ENCODE measurements at places on chromosomes 16 and 17. TPM values are rescaled to one million over a fixed set of nuclear protein-coding genes. Genes with fewer than 3 reads are reported as not detected.

Gene MYL11
- total RNA-seq = 0.91 TPM

Gene ITPRIPL2
- total RNA-seq = 1.6 TPM

Gene C17orf58
- 0.58 TPM for total RNA-seq

- no peak for DNase-seq
These were observed 9.4 kb downstream of the ALOX15B start for GRCh38 chr17:8048236-8048635.

DNA sequence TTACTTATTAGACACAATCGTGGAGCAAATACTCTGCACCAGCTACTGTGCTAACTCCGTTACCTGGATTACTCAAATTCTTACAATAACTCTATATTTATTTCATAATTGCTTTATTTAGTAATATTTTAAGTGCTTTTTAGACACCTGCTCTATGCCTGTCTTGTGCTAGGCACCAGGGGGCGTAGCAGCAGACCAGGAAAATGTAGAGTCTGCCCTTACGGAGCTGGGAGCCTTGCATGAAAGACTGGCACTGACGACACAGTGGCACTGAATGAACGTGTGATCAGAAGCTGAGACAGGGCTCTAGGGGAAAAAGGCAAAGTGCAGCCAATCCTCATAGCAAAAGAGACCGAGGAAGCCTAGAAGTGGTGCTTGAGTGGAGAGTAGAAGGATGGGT lies 486.5 kb downstream of the CDH13 start:
- DNase-seq = no peak

DNA sequence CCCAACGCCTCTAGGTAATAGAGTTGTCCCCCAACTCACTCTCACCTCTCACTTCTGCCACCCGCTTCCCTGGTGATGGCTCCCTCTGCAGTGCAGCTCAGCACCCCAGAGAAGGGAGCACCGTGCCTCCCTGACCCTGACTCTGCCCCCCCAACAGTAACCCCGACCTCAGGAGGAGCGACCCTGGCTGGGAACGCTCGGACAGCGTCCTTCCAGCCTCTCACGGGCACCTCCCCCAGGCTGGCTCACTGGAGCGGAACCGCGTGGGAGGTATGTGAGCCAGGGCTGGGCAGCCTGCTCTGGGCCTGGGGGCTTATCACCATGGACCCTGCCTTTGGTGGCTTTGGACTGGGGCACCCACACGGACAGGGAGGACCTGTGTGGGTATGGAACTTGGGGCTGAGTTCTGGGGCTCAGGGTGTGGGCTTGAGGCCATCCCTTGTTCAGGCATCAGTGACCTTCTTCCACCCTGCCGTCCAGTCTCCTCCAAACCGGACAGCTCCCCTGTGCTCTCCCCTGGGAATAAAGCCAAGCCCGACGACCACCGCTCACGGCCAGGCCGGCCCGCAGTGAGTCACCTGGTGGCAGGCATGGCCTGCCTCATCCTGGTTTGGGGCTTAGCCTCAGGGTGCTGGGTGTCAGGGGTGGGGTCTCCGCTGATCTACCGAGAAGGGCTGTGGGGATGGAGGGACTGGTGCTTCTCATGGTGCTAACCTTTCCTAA lies 6.7 kb upstream of the C17orf107 start:
- no peak for DNase-seq

DNA sequence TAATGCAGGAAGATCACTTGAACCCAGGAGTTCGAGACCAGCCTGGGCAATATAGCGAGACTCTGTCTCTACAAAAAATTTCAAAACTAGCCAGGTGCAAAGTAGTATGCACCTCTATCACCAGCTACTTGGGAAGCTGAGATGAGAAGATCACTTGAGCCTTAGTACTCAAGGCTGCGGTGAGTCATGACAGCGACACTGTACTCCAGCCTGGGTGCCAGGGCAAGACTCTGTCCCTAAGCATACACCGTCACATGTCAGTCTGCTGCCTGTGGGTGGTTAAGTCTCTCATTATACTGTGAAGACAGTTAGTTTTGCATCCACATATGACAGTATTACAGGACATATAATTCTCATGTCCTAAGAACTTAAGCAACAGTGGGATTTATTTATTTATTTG lies 21.8 kb downstream of the NMRAL1 start:
- DNase-seq = no peak

GRCh38 chr17:82957961-82958561 lies 118.2 kb upstream of the ZNF750 start:
- no peak for DNase-seq

DNA sequence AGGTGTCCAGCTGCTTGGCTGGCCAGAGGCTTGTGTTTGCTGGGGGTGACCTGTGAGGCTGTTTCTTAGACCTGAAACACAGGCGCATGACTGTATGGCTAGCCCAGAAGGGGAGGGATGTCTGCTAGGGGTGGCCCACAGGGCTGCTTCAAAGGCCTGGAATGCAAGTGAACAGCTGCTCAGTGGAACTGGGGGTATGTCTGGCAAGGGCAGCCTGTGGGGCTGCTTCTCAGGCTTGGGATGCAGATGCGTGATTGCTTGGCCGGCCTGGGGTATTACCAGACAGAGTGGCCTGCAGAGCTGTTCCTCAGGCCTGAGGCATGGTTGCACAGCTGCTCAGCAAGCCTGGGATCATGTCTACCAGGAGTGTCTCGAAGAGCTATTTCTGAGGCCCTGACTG lies 20.5 kb downstream of the TANC2 start:
- DNase-seq = no peak

GRCh38 chr17:45677770-45678169 lies 106.3 kb upstream of the CRHR1 start:
- no peak for DNase-seq

GRCh38 chr17:81419319-81419885 lies 24.1 kb downstream of the BAHCC1 start:
- DNase-seq = no peak

GRCh38 chr17:12545877-12546513 lies 119.7 kb upstream of the MYOCD start:
- peak; percentile 1 for DNase-seq

- no peak for DNase-seq
These were observed 57.9 kb downstream of the ADCY9 start for GRCh38 chr16:4058386-4058785.

DNA sequence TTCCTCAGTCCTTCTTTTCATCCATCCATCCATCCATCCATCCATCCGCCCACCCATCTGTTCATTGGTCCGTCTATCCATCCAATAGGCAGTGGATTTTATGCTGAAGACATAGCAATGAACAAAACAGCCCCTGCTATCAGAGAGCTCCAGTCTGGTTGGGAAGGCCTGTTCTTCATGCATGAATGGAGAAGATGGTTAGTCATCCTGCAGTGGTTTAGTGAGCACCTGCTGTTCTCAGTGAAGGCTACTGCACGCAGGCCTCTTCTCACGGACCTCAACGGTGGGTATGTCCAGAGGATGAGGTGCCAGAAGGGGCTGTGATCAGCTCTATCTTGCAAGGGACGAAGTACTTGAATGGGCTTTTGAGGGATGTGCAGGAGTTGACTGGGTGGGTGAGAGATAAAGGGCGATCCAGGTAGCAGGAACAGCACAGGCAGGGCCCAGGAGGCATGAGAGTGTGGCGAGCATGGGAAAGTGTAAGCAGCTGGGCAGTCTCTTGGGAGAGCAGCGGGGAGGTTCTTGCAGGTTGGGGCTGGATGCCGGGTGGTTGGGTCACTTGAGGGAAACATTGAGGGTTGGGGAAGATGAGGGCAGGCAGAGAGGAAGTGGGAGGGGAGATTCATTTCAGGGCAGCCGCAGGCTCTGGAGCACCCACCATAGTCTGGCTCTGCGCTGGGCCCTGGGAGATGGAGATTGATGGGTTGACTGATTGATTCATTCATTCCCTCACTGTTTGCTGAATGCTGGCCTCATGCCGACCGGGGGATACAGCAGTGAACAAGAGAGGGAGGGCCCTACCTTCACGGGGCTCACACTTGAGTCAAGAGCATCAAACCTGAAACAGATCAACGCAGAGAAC lies 115.0 kb upstream of the CIBAR2 start:
- no peak for DNase-seq
